ENCODE measurements at places on chromosomes 5 and 9.

- no peak for DNase-seq
Observed at GRCh38 chr9:133946840-133947486, 45.2 kb downstream of the VAV2 start.

- DNase-seq, result peak; percentile 56
Observed at GRCh38 chr5:153400931-153401330, 89.5 kb upstream of the GRIA1 start.

- no peak for DNase-seq
Observed at GRCh38 chr9:108615152-108615551, 240.6 kb downstream of the ACTL7B start.

DNA sequence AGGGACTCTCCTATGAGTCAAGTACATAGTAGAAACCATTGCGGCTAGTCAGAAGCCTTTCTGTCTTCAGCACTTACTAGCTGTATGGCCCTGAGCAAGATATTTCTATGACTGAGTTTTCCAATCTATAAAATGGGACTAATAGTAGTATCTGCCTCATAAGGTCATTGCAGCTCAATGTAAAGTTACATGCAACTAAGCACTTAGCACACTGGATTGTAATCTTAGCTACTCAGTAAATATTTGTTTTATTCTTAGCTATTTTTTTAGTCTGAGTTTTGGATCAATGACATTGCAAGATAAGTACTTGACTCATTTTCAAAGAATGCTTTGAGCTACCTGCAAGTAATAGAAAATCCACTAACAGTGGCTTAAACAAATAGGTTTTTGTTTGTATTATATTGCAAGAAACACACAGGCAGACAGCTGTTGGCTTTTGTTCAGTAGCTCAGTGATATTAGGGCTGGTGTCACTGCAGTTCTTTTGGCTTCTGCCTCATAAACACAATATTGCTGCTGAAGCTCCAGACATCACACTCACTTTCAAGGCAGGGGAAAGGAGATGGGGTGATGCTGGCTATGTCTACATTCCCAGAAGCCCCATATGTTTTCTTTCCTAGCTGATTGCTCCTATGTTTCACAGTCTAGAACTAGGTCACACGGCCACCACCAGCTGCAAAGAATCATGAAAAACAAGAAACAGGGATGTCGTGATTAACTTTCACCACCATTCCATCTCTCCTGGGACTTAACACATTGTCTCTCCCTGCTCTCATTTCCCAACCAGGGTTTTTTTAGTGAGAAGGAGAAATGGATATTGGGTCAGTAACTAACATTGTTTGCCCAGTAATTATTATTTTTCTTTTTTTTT lies 26.9 kb upstream of the FAT2 start:
- DNase-seq, result no peak

DNA sequence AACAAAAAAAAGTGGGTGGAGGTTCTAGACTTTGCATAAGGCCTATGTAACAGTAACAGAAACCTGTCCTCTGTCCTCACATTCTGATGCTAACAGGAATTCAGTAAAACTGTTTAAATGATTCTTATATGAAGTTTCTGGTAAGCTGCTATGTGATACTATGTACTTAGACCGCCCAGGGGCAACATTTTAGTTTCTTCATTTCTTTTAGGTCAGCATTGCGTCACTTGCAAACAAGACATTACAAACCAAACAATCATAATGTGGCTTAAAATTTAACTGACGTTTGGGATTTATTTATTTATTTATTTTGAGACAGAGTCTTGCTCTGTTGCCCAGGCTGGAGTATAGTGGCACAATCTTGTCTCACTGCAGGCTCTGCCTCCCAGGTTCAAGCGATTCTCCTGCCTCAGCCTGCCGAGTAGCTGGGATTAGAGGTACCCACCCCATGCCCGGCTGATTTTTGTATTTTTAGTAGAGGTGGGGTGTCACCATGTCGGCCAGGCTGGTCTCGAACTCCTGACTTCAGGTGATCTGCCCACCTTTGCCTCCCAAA lies 44.3 kb downstream of the TENT4A start:
- DNase-seq, result no peak

- DNase-seq, result no peak
Observed at GRCh38 chr5:55044175-55044574, 20.1 kb downstream of the GZMK start.

GRCh38 chr5:180117000-180117725 lies 45.6 kb upstream of the RNF130 start:
- no peak for DNase-seq

DNA sequence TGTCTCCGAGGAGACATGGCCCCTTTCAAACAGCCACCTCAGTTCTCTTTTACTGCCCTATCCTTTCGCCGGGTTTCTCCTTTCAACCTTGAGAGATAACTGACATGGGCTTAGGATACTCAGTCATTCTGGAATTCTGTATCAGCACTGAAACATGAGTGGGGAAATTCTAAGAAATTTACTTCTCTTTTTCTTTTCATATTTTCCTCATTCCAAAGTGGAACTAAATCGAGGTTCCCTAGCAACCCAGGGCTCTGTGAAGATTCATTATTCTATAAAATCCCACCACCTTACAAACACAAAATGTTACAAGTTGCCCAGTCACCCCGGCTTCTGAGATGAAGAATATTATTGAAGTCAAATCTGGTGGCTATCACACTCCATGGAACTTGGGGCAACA lies 319.2 kb downstream of the ENC1 start:
- no peak for DNase-seq
